Stimulated activated CD4-positive, alpha-beta T cell treated with anti-CD3 and anti-CD28 coated beads, Interleukin-12 subunit alpha, Interleukin-12 subunit beta, amount 100 ng/mL, for 24 hours (primary cell): ENCODE measurements at places on chromosomes 6 and 20.

GRCh38 chr6:124873066-124873410 lies 89.2 kb upstream of the RNF217 start:
- no peak for DNase-seq

GRCh38 chr6:89148016-89148750 lies 2.3 kb downstream of the PM20D2 start:
- peak; percentile 25 for DNase-seq

- no peak for DNase-seq
Observed at GRCh38 chr6:96184798-96185197, 169.0 kb downstream of the FUT9 start.

GRCh38 chr20:13141546-13141945 lies 79.5 kb upstream of the ISM1 start:
- DNase-seq: no peak

- DNase-seq: no peak
Observed at GRCh38 chr6:25560865-25561264, 91.2 kb upstream of the SCGN start.

DNA sequence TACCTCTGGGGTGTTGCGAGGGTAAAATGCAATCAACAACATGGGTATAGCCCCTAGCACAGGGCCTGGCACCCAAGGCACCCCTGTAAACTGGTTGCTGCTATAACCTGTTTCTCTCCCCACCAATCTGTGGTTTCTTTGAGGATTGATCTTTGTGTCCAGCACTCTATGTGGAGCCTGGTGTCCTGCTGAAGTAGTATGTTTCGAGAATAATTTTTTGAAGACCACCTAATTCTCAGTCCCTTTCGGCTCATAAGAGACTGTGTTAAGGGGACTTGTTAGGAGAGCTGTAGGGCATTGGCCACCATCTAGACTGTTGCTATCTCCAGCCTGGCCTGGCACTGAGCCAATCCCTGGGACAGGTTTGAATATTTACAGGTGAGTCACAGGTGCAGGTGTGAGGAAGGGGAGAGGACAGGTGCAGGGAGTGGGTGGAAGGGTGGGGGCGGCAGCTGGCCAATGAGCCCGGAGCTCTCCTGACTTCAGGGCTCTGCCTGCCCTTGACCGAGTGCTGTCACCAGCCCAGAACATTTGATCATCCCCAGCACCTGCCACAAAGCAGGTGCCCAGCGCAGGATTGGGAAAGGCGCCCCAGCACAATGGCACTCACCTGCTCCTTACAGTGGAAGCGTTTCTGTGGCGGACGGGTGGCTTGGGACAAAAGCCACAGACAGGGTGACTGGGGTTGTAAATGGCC lies 8.1 kb upstream of the C20orf144 start:
- DNase-seq: no peak

GRCh38 chr6:71408787-71409723 lies 120.4 kb downstream of the OGFRL1 start:
- DNase-seq: no peak

DNA sequence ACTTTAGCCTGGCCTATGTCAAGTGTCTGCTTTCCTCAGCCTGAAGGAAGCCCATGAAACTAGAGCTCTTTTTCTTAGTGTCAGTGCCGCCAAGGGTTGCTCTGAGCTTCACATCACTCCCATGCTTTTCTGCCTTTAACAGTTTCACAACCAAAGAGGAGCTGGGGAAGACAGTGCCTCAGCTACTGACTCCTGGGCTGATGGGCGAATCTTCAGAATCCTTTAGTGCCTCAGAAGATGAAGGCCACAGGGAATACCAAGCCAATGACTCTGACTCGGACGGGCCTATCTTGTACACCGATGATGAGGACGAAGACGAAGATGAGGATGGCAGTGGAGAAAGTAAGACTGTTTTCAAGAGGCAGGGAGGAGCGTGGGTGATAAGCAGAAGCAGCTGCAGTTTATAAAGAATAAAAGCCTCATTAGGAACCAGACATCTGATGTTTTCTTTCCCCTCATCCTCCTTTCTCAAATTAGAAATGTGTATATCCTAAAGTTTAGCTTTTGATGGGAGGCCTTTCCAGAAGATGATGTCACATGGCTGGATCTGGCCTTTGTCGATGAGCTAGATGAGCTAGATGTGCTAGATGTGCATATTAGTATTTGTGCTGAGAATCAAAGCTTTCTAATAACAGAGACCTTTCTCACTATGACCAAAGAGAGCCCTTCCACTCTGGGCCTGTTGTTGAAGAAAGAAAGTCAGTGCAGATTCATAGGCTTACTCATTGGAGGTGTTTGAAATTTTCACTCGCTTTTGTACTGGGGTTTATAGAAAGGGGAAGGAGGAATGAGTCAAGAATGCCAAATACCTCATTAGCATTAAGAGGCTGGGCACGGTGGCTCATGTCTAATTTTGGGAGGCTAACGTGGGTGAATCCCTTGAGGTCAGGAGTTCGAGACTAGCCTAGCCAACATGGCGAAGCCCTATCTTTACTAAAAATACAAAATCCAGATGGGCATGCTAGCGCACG lies 70.7 kb upstream of the LTV1 start:
- no peak for DNase-seq

DNA sequence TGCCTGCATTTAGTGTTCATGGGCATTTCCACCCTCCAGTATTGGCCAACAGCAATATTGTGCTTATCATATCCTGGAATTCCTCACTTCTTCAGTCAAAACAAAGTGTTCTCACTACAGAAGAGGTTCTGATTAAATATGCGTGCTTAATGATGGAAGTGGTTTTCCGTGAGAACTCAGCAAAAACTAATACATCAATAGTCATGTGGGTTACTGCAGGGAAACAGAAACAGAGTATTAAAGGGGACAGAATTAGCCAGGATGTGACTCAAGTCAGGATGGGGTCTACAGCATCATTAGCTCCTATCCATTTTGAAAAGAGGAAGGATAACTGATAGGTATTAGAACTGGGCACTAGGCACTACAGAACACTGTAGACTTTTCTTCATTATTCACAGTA lies 384.6 kb downstream of the CDKAL1 start:
- DNase-seq: no peak

DNA sequence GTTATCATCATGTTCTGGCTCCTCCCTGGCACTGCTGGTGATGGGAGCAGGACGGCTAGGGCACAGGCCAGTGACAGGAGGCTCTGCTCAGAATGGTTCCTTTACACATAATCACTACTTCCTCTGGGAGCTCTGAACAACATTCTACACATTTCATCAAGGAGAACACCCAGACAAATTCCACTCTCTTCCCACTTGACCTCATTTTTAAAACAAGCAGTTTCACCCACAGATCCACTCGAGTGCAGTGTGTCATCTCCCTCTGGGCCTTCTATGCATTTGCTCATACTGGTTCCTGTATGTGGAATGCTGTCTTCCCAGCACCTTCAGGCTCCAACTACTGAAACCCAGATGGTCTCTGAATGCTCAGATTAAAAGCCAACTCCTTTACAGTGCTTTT lies 84.8 kb downstream of the ELOVL5 start:
- no peak for DNase-seq

DNA sequence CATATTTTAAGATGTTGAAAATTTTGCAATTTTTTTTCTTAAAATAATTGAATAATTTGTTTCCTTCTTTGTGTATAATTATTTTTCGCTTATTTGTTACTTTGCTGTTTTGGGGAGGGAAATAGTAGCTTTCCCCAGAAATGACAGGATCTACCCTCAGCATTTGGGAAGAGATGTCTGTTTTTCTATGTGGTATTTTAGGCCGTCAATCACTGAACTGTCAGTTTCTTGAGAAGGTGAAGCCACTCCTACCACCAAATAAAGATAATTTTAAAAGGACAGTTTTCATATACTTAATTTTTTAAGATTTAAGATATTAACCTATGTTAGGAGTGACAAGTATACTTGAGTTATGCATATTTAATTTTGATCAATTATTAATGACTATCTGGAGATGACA lies 31.5 kb downstream of the TSBP1 start:
- DNase-seq: no peak

DNA sequence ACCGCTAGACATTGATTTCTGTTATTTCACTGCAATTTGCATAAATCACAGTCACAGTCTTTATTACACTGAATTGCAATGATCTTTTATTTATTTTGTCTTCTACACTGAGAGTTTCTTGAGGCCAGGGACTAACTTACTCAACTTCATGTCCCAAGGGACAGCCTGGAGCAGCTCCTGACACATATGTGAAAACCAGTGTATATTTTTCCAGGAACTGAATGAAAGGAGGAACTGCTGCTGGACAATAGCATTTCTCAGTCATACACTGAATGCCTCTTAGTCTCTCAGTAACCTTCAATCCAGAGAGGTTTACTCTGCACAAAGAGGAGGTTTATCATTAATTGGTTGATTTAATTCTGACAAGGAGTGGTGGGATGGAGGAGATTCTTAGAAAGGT lies 5.9 kb downstream of the F13A1 start:
- no peak for DNase-seq

- DNase-seq: no peak
Observed at GRCh38 chr6:15439410-15440025, 193.6 kb downstream of the JARID2 start.

DNA sequence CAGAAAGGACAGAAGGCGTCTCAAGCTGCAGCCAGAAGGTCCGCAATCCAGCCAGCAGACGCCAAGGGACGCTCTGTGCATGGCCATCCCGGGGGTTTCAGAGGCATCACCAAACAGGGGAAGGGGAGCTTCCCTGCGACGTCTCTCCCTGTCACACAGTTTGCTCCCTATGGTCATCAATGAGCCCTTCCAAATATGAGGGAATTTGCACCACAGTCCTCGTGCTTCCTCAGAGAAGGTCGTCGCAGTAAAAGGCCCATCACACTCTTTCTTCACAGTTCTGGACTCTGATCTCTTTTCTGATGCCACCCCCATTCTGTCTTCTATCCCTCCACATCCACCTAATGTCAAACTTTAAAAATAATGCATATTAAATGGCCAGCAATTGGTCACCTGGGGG lies 10.2 kb upstream of the FOXC1 start:
- DNase-seq: no peak
